H9 (cell line): ENCODE measurements at places on chromosomes 5 and 9.
A peak's percentile ranks its signal among the peaks of the same experiment; 100 is the strongest.

DNA sequence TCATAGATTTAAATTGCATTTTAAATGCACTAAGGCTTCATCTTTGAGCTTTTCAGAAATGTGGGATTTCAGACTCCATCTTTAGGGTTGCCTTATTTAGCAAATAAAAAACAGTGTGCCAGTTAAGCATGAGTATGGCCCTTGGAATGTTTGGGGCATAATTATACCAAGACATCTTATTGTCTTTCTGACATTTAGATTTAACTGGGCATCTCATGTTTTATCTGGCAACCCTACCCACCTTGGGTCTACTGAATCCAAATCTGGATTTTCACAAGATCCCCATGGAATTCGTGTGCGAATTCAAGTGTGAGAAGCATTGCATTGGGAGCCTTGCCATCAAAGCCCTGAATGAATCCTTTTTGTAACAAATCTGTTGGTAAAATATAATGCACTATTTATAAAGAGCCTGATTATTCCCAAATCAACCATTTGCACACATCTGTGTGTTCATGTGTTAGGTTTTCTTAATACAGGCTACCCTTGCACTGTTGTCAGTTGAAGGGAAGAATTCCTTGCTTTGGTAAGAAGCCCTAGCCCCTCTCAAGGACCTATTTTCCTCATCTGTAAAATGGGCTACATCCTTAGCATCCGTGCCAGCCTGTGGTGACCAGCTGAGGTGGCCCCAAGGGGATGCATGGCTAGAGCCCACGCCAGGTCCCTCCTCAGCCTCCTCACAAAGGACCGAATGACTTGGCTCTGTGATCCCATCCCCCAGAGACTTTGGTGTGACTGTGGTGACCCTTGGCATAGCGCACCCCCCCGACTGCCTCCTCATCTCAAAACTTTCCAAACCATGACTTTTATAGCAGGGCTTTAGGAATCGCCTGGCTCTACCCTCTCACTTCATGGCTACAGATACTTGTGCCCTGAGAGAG, 8.1 kb downstream of the GSN start:
- no peak for DNase-seq

DNA sequence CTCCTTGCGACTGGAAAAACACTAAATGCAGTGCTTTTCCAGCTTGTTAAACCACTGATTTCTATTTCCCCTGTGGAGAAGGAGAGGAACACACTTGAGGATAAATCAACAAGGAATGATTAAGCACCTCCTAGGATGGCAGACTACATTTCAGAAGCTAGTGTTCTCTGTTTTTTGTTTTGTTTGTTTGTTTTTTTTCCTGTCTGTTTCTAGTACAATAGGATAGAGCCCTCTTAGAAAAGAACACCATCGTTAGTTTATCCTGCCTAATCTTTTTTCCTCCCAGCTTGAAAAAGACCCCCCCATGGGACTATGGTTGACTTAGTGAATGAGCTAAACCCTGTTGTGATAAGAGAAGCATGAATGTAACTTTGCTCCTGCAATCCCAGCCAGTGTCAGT, 3.9 kb upstream of the TAL2 start:
- DNase-seq, result no peak

DNA sequence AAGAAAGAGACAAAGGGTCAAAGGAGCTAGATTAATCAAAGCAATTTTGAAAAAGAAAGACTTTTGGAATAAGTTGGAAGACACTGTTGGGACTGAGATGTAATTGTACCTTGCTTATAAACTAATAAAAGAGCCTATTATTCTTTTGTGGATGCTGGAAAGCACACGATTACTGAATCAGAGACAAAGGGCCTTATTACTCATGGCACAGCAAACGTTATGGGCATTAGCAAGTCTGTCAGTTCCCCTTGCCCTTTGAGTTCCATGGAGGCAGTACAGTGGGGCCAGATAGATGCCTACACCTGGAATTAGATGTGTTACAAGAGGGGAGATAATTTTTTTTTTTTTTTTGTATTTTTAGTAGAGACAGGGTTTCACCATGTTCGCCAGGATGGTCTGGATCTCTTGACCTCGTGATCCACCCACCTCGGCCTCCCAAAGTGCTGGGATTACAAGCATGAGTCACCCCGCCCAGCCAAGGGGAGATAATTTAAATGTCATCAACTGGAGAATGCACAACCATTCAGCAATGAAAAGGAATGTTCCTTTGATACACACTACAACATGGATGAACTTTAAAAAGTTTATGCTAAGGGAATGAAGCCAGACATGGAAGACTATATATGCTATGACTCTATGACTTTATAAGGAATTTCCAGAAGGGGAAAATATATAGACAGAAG, 128.9 kb downstream of the STARD4 start:
- DNase-seq, result no peak

GRCh38 chr9:76624391-76625048, 139.7 kb upstream of the PCA3 start:
- DNase-seq, result no peak

DNA sequence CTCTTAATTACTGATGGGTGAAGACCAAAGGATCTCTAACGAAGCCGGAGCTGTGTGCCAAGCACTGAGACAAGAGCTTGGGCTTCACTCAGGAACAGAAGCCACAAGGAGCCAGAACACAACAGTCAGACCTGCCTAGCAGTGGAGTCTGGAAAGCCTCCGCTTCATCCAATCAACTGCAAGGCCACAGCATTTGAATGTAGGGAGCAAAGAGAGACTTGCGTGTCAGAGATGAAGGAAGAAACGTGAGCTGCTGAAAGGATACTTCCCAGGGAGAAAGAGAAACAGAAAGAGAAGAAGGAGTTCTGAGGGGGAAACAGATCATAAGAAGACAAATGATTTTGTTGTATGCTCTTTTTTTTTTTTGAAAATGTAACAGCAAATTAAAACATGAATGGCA, 43.5 kb downstream of the DDX31 start:
- DNase-seq, result no peak

GRCh38 chr5:152632360-152632759, 227.3 kb upstream of the NMUR2 start:
- no peak for DNase-seq

GRCh38 chr5:69024241-69024651, 69.6 kb upstream of the SLC30A5 start:
- DNase-seq, result peak; percentile 41

- no peak for DNase-seq
Observed at GRCh38 chr5:158410976-158411375, 552.0 kb upstream of the CLINT1 start.

DNA sequence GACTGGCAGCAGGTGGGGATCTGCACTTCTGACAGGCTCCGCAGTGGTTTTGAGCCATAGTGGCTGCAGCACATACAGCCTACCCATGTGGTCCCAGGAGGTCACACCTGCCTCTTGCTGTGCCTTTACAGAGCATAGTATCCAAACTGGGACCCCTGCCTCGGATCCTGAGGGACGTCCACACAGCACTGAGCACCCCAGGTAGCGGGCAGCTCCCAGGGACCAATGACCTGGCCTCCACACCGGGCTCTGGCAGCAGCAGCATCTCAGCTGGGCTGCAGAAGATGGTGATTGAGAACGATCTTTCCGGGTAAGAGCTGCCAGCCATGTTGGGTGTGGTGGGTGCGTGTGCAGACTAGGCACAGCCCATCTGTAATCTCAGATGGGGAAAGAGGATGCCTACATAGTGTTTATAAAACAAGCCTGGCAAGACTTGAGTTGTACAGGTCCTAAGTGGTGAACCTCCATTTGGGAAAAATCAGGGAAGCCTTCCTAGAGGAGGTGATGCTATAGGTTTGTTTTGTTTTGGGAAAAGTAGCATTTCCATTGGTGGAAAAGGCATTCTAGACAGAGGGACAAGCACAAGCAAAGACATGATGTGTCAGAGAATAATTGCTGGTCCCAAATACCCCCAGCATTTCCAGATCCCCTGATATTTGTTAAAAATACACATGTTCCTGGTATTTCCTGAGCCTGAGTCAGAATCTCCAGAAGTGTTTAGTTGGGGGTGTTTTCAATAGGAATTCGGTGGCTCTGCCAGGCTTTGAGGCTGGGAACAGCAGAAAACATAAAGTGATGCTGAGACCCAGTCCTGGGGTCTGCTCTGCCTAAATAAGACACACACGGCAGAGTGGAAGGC, 119.2 kb downstream of the DAB2IP start:
- DNase-seq, result no peak

- DNase-seq, result no peak
Observed at GRCh38 chr9:127874301-127875221, 2.9 kb downstream of the AK1 start.

DNA sequence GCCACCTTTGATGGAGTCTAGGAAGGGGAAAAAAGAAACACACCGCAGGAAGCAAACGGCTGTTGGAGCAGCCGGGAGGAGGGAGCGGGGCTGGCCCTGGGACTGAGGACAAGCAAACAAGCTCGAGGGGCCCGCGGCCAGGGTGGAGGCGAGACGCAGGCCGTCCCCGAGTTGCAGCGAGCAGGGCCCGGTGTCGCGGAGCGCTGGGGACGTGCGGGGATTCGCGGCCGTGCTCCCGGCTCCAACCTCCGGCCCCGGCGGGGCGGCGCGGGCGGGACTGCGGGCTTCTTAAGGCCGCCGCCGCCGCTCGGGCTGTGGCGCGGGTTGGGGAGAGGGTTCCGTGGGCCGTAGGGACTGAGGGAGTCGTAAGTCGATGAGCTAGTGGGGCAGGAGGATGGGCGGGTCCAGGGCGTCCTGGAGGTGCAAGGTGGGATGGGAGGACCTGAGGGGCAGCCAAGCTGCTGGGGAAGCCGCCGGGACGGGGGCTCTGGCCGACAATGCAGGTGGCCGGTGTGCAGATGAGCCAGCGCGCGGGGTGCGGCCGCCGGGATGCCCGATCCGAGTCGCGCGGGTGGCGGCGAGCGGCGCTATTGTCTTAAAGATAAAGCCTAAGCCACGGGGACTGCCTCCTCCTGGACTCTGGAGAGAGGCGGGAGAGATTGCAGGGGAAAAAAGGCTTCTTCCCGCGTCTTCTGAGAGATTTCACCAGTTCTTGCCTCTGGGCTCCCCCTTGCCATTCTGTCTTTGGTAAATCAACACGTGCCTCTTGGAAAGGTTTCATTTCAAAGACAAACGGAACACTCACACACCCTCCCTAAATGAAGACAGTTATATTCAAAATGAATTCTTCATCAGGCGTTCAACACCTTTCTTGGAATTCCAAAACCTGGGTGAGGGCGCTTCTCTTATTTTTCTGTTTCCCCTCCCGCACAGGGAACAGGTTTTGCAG, 1.6 kb upstream of the HAPLN1 start:
- peak; percentile 86 for DNase-seq

DNA sequence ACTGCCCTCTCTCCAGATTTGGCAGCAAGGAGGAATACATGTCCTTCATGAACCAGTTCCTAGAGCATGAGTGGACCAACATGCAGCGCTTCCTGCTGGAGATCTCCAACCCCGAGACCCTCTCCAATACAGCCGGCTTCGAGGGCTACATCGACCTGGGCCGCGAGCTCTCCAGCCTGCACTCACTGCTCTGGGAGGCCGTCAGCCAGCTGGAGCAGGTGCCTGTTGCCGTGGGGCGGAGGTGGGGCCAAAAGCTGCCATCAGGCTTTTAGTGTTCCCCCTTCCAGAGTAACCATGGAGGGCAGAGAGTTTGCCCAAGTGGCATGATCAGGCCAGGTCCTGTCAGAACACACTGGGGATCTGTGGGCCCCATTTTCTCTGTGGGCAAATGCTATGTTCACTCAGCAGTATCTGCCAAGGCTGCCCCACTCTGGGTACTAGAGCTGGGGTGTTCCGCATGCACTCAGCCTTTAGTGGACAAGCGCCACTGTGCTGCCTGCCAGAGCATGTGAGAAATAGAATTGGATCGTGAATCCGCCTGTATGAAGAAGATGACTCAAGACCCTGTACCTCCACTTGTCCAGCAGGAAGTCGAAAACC, 117.1 kb downstream of the DAB2IP start:
- DNase-seq, result no peak

GRCh38 chr5:166595274-166595951, 1696.0 kb upstream of the WWC1 start:
- no peak for DNase-seq
